ENCODE measurements at places on chromosomes 16 and 17.

GRCh38 chr16:31868691-31869167 is 4.9 kb upstream of the ZNF267 start:
- H3K27me3 ChIP-seq: no peaks in the 10 kb centered on the region
- H3K36me3 ChIP-seq: no peaks in the 10 kb centered on the region

GRCh38 chr17:71163121-71163812 is 957.6 kb upstream of the SOX9 start:
- no peak for DNase-seq
- no peaks in the 10 kb centered on the region for H3K27me3 ChIP-seq
- no peak overlapping the region for H3K4me3 ChIP-seq
- no peaks in the 10 kb centered on the region for H3K4me1 ChIP-seq
- H3K36me3 ChIP-seq: no peaks in the 10 kb centered on the region
- H3K27ac ChIP-seq: no peak overlapping the region

DNA sequence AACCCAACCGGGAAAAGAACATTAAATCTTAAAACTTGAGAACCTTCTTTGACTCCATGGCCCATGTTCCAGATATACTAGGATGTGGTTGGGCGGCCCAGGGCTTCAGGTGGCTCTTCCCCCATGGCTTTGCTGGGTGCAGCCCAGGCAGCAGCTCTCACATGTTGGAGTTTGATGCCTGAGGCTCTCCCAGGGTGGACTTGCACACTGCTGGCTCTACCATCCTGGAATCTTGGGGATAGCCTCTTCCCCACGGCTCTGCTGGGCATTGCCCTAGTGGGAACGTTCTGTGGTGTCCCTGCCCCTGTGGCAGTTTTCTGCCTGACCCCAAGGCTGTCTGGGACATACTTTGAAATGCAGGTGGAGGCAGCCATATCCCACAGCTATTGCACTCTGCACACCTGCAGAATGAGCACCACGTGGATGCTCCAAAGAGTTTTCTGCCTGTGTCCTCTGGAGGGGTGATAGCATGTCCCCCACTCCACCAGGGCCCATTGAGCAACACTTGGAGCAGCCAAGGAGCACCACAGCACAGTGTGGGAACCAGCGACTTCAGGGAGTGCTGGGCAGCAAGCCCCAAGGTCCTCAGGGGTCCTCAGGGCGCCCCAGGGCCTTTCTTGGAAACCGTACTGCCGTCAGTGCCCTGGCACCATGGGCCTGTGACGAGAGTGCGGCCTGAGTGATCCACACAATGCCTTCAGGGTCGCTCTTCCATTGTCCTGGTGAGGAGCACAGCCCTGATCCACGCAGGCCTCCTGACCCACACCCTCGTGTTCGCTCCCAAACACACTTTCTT is 70.8 kb downstream of the GOSR1 start:
- no peaks in the 10 kb centered on the region for H3K27me3 ChIP-seq

- H3K36me3 ChIP-seq: no peaks in the 10 kb centered on the region
- no peak overlapping the region for H3K4me3 ChIP-seq
- no peaks in the 10 kb centered on the region for H3K27me3 ChIP-seq
- H3K4me1 ChIP-seq: no peaks in the 10 kb centered on the region
- no peak for DNase-seq
Measured at GRCh38 chr17:66364990-66365490, 62.6 kb downstream of the PRKCA start.

DNA sequence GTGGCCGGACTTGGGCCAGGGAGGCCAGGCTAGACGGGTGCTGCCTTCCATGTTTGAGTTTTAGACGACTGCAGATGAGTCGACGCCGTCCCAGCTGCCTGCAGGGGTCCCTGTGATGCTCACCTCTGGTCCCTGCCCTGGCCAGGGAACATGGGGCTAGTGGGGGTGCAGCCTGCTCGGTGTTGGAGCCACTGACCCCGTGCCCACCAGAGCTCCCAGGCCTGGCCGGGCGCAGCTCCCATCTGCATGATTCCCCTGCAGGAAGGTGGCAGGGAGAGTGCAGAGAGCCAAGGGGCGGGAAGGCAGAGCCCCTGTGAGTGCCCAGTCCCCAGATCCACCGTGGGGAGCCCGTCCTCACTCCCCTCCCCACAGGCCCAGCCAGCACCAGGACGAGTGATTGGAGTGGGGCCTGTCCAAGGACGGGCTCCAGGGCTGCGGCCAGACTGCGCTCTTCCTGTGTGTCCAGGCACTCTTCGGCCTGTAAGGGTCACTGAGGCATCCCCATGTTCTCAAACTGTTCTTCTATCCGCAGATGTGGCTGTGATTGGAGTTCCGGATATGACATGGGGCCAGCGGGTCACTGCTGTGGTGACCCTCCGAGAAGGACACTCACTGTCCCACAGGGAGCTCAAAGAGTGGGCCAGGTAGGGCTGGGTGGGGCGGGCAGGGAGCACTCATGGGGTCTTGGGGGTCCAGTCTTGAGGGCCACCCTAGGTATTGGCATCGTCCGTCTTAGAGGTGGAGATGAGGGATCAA is 26.0 kb upstream of the CDH15 start:
- no peak for DNase-seq
- H3K4me1 ChIP-seq: no peaks in the 10 kb centered on the region
- H3K36me3 ChIP-seq: peaks cover 96% of the 10 kb centered on the region
- no peak overlapping the region for H3K27ac ChIP-seq
- H3K27me3 ChIP-seq: no peaks in the 10 kb centered on the region
- no peak overlapping the region for H3K4me3 ChIP-seq

- H3K36me3 ChIP-seq: peaks cover 68% of the 10 kb centered on the region
- H3K27ac ChIP-seq: no peak overlapping the region
- no peaks in the 10 kb centered on the region for H3K27me3 ChIP-seq
- no peak overlapping the region for H3K4me3 ChIP-seq
- DNase-seq: no peak
Measured at GRCh38 chr17:2694381-2695242, 17.0 kb downstream of the CLUH start.

GRCh38 chr16:31537362-31538242 is 9.9 kb downstream of the AHSP start:
- H3K4me1 ChIP-seq: no peaks in the 10 kb centered on the region
- peaks cover 9% of the 10 kb centered on the region for H3K27me3 ChIP-seq
- no peak for DNase-seq
- H3K27ac ChIP-seq: no peak overlapping the region
- H3K36me3 ChIP-seq: no peaks in the 10 kb centered on the region

- no peak overlapping the region for H3K4me3 ChIP-seq
- H3K4me1 ChIP-seq: no peaks in the 10 kb centered on the region
- no peaks in the 10 kb centered on the region for H3K27me3 ChIP-seq
- H3K27ac ChIP-seq: no peak overlapping the region
- no peak for DNase-seq
- no peaks in the 10 kb centered on the region for H3K36me3 ChIP-seq
Measured at GRCh38 chr16:55107851-55108250, 177.2 kb downstream of the IRX5 start.

GRCh38 chr16:69404275-69404805 is 18.5 kb upstream of the TERF2 start:
- H3K27ac ChIP-seq: no peak overlapping the region
- DNase-seq: no peak
- no peaks in the 10 kb centered on the region for H3K4me1 ChIP-seq
- H3K27me3 ChIP-seq: no peaks in the 10 kb centered on the region

DNA sequence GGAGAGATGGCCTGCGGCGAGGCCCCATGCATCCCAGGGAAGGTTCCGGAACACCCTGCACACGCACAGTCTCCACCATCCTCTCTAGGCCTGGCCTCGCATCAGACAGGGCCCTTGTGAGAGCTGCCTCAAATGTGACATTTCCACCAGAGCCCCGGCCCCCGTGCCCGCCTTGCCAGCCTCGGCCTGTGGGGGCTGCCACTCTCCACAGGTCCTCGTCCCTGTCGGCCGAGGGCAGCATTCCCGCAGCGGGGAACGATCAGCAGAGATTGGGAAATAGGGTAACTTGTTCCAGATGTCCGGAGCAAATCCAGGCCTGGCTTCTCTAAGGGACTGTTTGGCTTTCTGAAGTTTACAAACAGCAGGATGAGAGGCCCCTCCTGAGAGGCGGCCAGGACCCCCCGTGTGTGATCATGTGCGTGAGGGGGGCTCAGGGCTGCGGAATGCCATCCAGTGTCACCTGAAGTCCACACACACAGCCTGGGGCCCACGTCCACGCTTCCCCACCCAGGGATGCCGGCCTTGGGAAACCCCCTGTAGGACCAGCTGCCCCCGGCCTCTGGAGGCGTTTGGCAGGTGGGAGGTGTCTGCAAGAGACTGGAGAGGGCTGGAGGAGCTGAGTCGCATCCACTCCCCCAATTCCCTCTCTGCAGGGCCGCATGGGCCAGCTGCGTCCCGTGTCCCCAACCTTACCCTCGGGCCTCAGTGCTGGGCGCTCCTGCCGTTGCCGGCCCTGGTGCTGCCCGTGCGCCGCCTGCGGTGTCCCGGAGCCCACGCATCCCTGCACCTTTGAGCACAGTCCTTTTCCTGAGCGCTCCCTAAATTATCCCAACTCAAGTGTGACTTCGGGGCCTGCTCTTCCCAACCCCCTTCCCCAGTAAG is 70.4 kb downstream of the ZDHHC7 start:
- DNase-seq: no peak
- H3K4me1 ChIP-seq: no peaks in the 10 kb centered on the region
- no peak overlapping the region for H3K27ac ChIP-seq
- H3K36me3 ChIP-seq: no peaks in the 10 kb centered on the region
- H3K27me3 ChIP-seq: no peaks in the 10 kb centered on the region

DNA sequence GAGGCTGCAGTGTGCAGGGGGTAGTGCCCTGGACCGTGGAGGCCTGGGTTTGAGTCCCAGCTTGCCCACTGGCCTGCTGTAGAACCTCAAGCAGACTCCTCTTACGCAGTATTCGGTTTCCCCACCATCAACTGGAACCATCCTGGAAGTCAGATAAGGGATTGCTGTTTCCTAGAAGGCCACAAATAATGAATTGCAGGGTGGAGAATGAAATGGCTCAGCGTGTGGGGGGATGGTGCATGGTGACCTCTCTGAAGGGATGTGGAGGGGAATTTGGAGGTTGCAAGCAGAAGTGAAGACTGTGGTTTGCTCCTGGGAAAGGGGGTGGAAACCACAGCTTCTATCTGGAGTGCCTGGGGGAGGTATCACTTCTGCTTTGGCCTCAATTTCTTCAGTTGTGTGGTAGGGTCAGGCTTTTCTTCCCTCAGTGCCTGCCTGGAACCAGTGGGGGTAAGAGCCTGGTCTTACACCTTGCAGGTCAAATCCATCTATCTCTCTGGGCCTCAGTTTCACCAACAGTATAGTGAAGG is 1.7 kb downstream of the ADGRG5 start:
- H3K27me3 ChIP-seq: no peaks in the 10 kb centered on the region
- no peak overlapping the region for H3K27ac ChIP-seq
- H3K4me3 ChIP-seq: no peak overlapping the region
- peaks cover 42% of the 10 kb centered on the region for H3K4me1 ChIP-seq
- no peaks in the 10 kb centered on the region for H3K36me3 ChIP-seq

DNA sequence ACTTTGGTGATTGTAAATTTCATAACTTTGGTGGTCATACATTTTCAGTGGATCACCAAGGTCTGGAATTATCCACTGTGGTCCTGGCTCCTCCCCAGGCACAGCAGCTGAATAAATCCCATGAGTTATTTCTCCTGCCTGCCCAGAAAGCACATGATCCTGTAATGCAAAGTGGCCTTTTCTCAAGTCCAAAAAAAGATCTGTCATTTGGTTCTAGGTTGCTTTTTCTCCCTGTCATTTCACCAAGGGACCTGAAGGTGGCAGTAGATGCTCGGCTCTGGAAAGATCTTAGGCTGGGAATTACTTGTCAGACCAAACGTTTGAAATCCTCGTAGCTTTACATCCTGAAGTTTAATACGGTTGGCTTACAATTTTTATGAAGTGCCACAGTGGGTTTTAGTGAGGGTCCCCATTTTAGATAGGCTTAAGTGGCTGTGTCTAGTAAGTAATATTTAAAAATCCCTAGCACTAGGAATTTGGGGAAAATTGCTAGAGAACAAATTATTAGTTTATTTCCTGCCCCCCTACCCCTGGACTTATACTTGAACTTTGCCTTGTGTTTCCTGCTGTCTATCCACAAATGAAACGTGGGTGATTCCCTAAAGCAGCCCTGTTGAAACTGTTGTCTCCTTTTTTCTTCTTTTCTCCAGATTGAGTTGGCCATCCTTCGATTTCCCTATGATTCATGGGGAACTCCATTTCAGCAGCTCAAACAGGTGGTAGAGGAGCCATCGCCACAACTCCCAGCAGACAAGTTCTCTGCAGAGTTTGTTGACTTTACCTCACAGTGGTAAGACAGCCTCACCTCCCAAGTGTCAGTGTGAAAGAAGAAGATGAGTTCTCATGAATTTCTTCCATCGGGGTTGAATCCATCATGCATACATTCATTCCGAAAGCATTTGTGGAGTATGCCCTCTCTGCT is 111.7 kb downstream of the MAP2K6 start:
- peaks cover 38% of the 10 kb centered on the region for H3K36me3 ChIP-seq
- peak; percentile 64 for DNase-seq
- H3K4me1 ChIP-seq: no peaks in the 10 kb centered on the region
- no peak overlapping the region for H3K27ac ChIP-seq
- no peaks in the 10 kb centered on the region for H3K27me3 ChIP-seq

DNA sequence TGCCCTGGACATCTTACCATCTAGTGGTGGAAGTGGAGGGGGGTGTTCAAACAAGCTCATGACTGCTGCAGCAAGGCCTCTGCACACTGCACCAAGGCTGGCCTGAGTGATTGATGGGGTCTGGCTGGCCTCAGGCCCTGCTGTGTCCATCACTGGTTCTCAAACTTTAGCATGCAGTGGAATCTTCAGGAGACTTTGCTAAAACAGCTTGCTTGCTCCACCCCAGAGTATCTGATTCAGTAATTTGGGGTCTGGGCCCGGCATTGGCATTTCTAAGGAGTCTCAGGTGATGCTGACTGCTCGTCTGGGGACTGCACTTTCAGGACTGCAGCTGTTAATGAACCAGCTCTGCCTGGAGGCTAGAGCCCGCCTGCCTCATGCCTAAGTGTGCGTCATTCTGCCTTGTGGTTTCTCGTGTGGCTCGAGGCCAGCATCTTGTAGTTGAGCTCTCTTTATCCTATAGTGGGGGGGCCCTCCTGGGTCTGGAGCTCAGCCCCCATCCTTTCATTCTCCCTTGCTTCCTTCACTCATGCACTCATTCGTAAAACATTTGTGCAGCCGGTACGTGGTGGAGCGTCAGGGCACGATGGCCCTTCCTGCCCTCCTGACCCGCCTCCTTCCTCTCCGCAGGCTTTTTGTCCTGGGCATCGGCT is 4.1 kb downstream of the MGAT5B start:
- H3K27me3 ChIP-seq: peaks cover 69% of the 10 kb centered on the region
- H3K4me1 ChIP-seq: peaks cover 7% of the 10 kb centered on the region

- peaks cover 40% of the 10 kb centered on the region for H3K4me1 ChIP-seq
- DNase-seq: no peak
- no peak overlapping the region for H3K4me3 ChIP-seq
- no peak overlapping the region for H3K27ac ChIP-seq
Measured at GRCh38 chr16:11201498-11202259, 54.3 kb downstream of the SOCS1 start.

All from thymus (tissue), 14 donors.